ENCODE measurements at places on chromosomes 7 and 10.

- no peak for ATAC-seq
Observed at GRCh38 chr10:69549959-69550358, 23.3 kb downstream of the NEUROG3 start.

DNA sequence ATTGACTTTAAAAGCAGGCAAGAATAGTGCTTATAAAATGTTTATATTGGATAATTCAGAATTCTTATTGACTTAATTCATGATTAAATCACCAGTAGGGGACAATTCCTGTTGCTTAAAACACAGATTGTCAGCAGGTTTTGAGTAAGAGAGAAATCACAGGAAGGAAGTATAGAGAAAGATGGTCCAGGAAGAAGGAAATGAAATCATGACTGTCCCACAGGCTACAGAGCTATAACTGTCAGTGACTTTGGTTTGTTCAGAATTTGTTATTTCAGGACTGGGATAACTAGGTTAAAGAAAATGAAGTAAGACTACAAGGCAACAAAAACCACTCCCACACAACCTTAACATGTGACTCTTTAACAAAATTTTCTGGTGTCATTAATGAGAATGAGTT lies 6.8 kb downstream of the GNGT1 start:
- no peak for ATAC-seq

GRCh38 chr7:158026636-158027265 lies 560.9 kb downstream of the PTPRN2 start:
- ATAC-seq, result no peak

GRCh38 chr7:68218461-68218860 lies 1221.8 kb downstream of the TYW1 start:
- ATAC-seq, result no peak

DNA sequence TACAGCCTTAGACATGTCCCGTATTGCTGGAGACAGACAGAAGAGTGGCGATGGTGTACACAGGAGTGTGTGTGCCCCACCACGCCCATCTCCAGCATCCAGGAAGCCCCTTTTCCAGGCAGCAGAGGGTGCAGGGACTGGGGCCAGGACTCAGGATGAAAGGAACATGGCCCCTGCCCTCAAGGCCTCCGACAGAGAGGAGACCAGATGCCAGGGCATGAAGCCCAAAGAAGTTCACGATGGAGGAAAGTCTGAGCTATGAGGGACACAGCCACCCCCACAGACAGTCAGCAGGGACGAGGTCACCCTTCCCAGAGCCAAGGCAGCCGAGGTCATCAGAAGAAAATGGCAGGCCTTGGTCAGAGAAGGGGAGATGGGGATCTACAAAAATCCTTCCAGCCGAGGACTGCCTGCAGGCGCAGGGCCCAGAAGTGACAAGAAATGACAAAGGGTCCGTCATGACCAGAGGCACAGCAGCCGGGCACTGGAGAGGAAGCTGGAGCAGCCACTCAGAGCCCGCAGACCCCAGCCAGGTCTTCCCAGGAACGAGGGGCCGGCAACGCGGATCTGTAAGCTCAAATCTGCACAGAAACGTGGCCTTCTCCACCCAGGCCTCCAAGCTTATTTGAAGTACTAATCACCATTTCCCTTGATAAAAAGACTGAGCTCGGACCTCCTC lies 78.7 kb upstream of the PPP2R2D start:
- ATAC-seq, result no peak

GRCh38 chr10:14757394-14757793 lies 17.3 kb downstream of the FAM107B start:
- no peak for ATAC-seq

DNA sequence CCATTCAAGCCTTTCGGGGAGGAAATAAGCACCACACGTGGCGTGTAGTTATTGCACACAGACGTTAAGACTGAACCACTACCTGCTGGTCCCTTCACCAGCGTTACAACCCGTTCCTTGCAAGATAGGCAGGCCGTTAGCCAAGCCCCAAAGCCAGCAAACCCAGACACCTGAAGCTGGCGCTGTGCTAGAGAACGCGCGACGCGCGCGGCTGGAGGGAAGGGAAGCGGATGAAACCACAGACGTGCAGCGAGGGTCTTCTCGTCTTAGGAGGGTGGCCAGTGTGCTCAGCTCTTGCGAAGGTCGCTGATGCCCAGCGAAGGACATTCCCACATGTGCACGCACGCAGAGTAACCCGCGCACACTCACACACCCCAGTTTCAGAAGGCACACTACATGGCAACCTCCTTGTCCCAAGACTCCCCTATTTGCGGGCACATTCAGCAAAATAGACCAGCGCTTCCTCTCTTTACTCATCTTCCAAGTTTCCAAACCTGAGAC lies 980 bp downstream of the TMEM26 start:
- no peak for ATAC-seq

- ATAC-seq, result no peak
Observed at GRCh38 chr7:121102619-121103018, 114.1 kb downstream of the CPED1 start.

DNA sequence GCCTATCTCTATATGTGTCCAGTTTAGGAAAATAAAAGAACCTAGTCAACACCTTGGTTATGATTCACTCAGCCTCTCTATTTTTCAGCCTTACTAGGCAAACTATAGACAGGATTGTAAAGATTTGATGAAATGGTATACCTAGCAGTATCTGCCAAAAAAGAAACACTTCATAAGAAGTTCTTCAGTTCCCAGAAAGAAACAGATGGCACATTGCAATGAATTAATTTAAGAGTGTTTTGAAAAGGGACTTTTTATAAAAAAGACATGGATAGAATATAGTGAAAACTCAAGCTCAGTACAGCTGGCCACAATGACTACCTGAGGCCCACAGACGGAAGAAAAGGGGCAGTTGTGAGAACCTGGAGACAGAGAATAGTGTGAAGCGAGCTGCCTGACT lies 40.6 kb upstream of the RTKN2 start:
- no peak for ATAC-seq

DNA sequence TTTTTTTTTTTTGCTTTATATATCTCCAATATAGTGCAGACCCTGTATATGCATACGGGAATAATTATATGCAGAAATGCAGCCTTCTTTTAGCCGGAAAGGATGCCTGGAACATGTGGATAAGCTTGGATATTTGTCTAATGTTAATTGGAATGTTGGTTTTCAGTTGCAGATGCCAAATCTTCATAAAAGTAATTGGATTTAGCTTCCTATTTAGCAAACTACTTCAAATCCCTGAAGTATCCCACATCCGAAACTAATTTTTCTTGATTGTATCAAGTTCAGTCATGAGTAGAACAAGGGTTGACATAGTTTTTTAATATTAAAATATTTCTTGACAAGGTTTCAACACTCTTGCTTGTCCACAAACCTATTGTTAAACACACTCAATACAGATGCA lies 281.7 kb downstream of the BBS9 start:
- no peak for ATAC-seq

DNA sequence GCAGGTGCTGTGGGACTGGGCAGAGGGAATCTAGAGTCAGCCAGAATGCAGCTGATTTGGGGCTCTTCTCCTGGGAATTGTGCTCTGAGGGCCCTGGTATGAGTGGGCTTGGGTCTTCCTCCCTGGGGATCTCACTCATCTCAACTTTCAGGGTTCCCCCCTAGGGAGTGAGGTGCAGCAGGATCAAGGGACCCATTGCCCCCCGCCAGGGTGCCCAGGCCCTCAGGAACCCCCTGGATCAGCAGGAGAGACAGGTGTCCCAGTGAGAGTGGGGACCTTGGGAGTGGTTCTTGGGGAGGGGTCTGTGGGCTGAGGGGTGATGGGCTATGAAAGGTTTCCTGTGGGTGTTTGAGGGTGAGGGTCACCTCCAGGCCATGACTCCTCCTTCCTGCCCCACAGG lies 17.6 kb upstream of the VOPP1 start:
- no peak for ATAC-seq

DNA sequence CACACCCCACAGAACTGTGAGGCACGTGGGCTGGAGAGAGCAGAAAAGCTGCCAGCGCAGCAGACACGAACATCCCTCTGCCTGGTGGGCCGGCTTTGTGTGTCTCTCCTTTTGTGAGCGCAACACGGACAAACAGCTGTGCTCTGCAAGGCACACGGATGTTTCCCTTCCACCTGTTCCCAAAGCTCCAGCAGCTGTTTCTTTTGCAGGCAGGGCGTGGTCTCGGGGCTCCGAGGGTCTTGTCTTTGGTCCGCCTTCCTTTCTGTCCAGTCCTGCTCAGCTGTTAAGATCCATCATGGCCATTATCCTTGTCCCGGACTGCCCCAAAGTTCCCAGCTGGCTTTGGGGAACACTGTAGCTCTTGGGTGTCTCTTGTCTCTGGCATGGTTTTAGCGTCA lies 32.7 kb upstream of the SH2B2 start:
- ATAC-seq, result no peak

DNA sequence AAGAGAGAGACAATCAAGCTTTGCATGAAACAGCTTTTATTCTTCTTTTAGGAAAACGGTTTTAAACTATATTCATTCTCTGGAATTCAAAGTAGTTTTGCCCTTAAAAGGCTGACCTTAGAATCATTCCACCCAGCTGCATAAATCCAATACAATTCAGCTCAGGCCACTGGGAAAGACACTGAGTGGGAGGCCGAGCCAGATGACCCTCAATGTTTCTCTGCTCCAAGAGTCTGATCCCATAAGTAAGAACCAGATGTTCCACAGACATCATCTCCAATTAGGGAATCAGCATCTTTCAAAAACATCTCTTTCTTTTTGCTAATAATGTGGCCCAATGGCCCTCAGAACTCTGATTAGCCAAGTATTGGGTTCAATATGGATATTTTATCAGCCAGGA lies 26.1 kb downstream of the CREB3L2 start:
- no peak for ATAC-seq

DNA sequence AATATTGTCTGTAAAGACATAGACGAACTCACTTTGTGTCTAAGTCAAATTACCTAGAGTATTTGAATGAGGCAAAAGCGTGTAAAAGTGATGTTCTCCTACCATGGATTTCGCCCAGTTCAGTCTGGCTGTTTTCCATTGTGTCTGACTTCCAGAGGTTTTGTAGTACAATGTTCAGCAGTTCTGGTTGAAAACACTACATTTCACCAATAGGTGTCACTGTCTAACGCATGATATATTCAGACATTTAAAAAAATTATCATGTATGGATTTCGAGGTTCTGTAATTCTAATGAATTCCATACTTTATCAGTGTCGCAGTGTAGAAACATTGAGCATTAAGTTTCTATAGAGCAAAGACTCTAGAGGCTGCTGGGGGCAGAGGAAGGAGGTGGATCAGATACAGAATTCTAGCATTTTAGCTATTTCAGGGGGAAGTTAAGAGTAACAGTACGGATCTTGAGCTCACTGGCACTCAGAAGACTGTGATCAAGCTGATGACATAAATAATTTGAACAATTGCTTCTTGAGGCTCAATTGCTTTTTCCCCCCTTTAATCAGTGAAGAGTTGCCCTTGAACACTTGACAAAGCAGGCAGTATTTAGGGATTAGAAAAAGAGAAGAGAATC lies 196.9 kb upstream of the RHOBTB1 start:
- no peak for ATAC-seq

GRCh38 chr7:78007231-78007630 lies 208.7 kb downstream of the PHTF2 start:
- no peak for ATAC-seq

DNA sequence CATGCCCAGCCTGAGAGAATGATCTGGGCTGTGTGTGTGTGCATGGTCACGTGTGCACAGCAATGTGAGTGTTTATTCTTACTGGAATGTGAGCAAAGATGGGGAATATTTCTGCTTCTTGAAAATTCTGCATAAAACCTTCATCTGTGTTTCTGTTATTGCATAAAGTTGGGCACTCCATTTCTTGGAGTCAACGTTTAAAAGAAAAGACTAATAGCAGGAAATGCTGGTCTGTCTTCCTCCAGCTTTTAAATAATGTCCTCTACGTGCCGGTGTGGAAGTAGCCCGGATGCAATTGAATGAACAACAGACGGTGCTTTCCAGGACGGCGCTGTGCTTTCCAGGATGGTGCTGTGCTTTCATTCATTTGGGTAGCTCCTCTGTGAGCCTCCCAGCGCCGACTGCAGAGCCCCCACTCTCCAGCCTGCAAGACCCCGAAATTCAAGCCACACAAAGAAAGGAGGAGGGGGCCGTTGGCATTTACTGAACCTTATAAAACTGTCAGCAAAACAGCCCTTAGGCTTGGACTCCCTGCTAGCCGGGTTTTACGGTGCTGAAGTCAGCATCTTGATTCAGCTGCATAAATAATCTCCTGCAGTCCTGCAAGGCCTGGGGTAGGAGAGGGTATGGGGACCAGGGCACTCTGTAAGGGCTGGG lies 158.2 kb upstream of the PRKCQ start:
- ATAC-seq, result no peak

DNA sequence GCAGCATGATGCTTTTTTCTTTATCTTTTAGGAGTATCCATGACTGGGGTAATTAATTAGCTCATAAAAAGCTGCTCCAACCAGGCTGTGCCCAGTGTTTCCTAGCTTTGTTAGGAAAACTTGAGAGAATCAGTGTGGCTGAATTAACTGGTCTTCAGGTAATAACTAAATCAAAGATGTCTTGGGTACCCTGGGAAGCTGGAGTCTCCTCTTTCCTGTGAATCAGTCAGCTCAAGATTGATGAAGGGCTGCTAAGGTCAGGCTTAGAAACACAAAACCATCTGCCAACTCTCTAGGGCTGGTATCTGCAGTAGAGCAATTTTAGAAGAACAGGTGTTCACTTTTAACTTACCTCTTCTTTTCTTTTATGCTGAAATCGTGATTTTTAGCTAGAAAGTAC lies 21.4 kb upstream of the ATOH7 start:
- ATAC-seq, result no peak

DNA sequence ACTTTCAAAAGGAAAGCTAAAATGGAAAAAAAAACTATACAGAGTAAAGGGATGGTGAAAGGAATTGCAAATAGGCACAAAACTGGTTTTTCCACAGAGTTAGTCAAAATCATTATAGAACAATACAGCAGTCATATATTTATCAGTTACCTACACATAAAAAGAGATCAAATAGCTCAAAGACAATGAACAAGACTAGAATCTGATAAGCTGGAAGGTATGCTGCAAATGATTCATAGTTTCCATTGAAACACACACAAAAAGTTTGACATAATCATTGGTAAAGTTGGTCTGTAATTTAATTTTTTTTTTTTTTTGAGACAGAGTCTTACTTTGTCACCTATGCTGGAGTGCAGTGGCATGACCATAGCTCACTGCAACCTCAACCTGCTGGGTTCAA lies 92.4 kb upstream of the SGCE start:
- ATAC-seq, result no peak

DNA sequence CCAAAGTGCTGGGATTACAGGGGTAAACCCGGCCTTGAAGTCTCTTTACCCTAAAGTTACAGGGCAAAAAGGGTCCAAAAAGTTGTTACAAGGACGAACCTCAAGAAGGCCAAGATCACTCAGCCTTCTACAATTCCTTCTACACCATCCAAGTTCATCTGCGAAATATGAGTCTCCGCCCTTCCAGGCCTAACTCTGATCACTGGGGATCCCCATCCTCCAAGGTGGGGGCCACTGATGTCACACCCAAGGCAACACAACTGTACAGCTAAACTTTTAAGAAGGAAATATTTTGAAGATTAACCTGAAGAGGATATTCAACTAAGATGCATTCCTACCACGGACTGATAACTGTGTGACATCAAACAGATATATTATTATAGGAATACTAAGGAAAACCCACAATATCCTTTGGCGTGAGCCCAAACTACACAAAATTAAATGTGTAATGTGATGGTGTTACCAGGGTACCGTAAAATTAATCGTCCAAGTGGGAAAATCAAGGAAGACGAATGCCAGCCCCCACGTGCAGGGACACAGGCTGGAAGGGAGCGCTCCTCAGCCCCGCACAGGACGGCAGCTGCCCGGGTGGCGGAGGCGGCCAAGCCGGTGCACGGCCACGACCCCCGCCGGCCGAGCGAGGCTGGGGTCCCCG lies 1.0 kb downstream of the PAXIP1 start:
- peak; percentile 13 for ATAC-seq

Measured in stimulated activated memory B cell treated with anti-CD40 and anti-IgM and Interleukin-4, amounts not matched to agents 10 μg/mL and 1 μg/mL and 100 μg/mL, for 72 hours (primary cell).